CD4-positive, alpha-beta memory T cell (primary cell): ENCODE measurements at places on chromosomes 3 and 15. TPM values are rescaled to one million over a fixed set of nuclear protein-coding genes. Genes with fewer than 3 reads are reported as not detected.

- DNase-seq, result no peak
- H3K36me3 ChIP-seq, result no peaks in the 10 kb centered on the region
- no peaks in the 10 kb centered on the region for H3K4me1 ChIP-seq
- H3K27ac ChIP-seq, result no peak overlapping the region
Measured at GRCh38 chr3:18111796-18112232, 313.3 kb downstream of the SATB1 start.

DNA sequence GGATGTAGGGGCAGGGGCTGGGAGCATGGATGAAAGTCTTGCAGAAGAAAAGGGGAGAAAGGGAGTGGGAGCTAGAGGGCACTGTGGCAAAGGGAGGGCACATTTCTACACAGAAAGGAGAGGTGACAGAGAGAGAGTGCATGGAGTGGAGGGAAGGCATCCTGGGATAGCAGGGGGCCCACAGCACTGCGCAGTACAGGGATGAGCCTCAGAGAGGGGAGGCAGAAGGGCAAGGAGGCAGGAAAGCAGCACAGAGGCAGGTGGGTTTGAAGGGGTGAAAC lies 5.4 kb downstream of the STOML1 start:
- DNase-seq, result no peak
- peaks cover 18% of the 10 kb centered on the region for H3K4me1 ChIP-seq
- no peak overlapping the region for H3K27ac ChIP-seq
- no peak overlapping the region for H3K4me3 ChIP-seq

CEP97 gene
- polyA plus RNA-seq, result 3.7 TPM

GHSR gene
- not detected for polyA plus RNA-seq
